A673 (cell line): ENCODE measurements at places on chromosomes 5 and 9. TPM values are rescaled to one million over a fixed set of nuclear protein-coding genes. Genes with fewer than 3 reads are reported as not detected.

DNA sequence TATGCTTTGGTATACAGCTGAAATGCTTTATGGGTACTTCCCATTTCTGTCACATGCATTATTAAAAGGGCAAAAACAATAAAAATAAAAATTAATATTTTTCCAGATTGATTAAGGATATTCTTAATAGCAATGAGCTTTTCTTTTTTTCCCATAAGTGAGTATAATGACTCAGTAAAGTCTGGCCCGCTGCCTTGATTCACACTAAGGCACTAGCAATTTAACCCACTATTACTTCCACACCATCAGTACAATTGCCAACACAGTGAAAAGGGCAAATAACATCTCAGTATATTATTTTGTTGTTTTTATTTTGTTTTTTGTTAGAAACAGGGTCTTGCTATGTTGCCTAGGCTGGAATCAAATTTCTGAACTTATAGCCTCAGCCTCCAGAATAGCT is 150.1 kb downstream of the RNF180 start:
- DNase-seq: no peak

DNA sequence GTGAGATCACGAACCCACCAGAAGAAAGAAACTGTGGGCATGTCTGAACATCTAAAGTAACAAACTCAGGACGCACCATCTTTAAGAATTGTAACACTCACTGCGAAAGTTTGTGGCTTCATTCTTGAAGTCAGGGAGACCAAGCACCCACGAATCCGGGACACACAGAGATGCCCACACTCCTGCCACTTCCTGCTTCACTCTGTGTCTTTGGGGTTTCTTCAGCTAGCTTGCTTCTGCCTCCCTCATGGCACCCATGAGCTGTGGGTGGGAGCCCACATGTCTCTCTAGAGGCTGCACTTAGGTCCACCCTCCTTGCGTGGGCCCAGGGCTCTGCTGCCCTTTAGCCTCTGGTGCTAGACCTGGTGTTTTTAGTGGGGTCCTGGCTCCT is 61.2 kb upstream of the CNOT6 start:
- DNase-seq: no peak

- DNase-seq: no peak
Measured at GRCh38 chr9:37512437-37512836, 26.7 kb downstream of the POLR1E start.

DNA sequence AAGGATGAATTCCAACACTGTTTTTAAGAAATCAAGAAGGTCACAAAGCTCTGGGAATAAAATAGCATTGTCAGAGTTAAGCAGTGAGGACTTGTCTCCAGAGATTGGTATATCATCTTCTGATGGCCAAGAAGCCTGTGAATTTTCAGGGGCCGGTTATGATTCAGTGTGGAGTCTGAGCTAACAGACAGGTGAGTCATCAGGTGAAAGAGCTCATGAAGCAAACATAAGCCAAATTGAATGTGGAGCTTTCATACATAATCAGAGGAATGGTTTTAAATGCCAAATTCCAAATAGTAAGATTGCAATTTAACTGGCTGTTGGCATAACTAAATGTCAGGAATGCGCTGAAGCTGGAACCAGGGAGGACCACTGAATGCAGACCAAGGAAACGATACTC is 494.2 kb downstream of the MTRR start:
- DNase-seq: no peak

GRCh38 chr5:159123700-159124099 is 24.0 kb upstream of the EBF1 start:
- no peak for DNase-seq

Gene ZNF782
- 5.7 and 6.7 TPM in 2 replicates for total RNA-seq
